ENCODE measurements at places on chromosomes 3 and 15.

DNA sequence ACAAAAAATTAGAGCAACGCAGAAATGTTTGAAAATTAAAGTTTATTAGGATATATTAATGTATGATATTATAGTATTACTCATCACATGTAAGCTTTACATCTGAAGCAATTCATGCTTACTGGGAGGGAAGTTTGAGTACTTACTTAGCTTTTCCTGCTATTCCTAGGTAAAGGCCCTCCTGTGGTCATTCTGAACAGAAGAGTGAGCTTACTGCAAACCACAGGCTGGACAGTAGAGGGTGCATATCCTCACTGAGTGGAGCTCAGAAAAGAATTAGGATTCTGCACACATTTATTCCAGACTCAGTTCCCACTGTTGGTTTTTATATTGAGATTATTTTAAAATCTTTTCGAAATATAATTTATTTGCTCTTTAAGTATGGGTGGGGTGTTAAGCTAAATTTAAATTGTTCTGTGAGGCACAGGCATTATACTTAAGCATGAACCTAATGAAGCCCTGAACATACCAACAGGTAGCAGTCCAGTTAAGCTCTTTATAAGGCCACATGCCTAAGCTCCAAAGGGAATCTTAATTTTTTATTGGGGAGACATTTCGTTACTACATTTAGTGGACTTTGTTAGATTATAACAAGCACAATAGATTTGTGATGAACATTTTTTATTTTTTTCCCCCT, 10.2 kb downstream of the MRPS22 start:
- DNase-seq, result peak; percentile 54

DNA sequence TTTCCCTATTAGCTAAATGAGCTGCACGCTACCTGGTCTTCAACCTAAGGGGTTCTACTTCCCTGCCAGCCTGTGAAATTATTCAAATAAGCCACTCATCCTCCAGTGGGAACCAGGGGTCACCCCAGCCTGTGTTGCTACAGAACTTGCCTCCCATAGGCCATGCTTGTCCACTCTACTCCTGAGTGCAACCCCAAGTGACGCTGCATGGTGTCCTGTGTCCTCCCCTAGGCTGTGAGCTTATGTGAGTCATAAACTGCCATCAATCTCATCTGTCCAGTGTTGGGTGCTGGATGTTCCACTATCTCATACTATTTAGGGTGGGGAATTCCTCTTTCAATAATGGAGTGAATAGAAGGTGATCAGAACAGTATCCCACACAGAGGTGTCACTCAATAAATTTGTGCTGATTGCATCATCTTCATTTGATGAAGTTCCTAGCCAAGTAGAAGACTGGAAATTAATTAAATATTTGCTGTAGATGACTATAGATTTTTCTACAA, 49.8 kb upstream of the SSR3 start:
- no peak for DNase-seq

- no peak for DNase-seq
Observed at GRCh38 chr3:29568355-29568754, 287.5 kb downstream of the RBMS3 start.

- DNase-seq, result no peak
Observed at GRCh38 chr3:174540116-174540908, 318.8 kb upstream of the NAALADL2 start.

GRCh38 chr3:188179006-188179966, 25.3 kb downstream of the LPP start:
- peak; percentile 68 for DNase-seq

DNA sequence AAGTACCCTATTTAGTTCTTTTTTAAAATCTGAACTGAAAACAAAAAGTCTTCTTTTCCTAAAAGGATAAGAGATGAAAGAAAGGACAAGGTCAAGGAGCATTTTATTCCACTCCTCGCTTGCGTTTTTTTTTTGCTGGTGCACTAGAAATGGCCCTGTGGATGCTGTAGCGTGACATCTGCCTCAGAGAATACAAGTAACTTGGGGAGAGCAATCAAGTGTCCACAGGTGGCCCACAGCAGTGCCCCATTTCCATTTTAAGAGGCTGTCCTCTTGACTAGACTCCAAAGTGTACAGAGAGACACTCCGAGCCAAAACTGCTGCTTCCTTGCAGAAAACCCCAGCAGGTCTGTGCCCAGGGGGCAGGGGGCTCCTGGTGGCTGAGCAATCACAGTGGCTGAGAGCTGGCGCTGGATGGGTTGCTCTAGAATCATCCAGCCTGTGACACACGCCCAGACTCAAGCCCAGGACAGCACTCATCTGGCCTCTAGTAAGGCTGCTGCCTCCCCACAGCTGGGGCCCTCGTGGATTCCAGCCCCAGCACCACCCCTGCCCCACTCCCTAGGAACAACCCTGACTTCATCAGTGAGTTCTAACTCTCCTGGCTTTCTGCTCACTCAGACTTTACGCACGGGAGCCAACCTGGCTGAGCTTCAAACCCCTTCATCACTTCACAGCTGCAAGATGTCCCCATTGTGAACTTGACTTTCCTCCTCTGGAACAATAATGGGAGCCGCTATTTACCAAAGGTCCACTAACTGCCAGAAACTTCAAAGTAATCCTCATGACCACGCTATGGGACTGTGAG, 71.1 kb upstream of the SPATA12 start:
- DNase-seq, result no peak

GRCh38 chr15:31235311-31236183, 91.1 kb upstream of the KLF13 start:
- peak; percentile 35 for DNase-seq

DNA sequence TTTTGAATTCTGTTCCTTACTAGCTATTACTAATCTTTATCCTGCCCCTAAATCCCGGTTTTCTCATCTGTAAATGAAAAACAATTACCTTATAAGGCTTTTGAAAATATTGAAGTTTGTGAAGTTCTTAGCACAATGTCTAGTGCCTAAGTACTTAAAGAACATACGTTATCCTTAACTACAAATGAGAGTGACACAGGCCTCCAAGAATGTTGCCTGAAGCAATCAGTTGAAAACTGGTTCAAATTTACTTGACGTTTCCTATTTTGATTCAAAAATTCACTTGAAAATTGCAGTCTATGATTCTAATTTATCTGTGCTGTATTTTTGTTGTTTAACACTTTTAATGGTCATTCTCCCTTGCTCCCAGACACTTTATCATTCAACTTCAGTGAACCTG, 3.2 kb downstream of the SENP7 start:
- peak; percentile 77 for DNase-seq

DNA sequence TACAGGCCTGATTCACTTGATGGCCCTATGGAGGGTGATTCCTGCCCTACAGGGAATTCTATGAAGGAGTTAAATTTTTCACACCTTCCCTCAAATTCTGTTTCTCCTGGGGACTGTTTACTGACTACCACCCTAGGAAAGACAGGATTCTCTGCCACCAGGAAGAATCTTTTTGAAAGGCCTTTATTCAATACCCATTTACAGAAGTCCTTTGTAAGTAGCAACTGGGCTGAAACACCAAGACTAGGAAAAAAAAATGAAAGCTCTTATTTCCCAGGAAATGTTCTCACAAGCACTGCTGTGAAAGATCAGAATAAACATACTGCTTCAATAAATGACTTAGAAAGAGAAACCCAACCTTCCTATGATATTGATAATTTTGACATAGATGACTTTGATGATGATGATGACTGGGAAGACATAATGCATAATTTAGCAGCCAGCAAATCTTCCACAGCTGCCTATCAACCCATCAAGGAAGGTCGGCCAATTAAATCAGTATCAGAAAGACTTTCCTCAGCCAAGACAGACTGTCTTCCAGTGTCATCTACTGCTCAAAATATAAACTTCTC, 43.6 kb downstream of the BLM start:
- no peak for DNase-seq

GRCh38 chr3:190870127-190870526, 7.6 kb upstream of the GMNC start:
- no peak for DNase-seq

GRCh38 chr3:28171962-28172361, 69.5 kb upstream of the CMC1 start:
- DNase-seq, result no peak

All from fibroblast of skin of right quadriceps (primary cell).